ENCODE measurements at places on chromosomes 11 and 22. TPM values are rescaled to one million over a fixed set of nuclear protein-coding genes. Genes with fewer than 3 reads are reported as not detected.

DNA sequence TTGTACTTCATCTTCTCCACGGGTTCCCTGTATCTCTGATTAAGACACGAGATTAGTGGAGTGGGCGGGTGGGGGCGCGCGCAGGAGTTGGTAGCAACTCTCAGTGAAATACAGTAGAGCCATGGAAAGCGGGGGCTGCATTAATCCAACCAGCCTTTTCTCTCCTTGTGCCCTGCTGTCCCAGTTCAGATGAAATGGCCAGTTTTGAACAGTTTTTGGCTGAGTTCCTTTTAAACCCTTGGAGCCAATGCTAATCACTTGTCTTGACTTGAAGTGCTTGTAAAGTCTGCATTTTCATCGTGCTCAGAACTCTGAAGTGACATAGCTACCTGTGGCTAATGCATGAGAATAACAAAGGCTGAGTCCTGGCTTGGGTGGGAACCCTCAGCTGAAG is 734 bp upstream of the TMEM123 start:
- no peak for DNase-seq

DNA sequence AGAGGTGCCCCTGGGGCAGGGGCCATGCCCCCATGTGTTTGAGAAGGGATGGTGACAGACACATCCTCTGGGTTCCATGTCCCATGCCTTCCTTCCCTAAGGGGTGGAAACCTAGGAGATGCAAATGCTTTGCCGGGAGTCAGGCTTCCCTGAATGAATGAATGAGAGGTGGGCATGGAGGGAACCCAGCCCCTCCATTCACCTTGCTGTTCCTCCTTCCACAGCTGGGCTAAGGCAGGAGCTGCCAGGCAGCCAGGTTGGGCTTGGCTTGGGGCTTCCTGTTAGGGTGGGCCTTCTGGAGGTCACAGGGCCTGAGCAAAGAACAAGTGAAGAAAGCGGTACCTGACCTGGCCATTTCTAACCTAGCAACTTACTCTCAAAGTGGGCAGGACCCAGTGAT is 926 bp downstream of the POU2F3 start:
- no peak for DNase-seq

- peak; percentile 87 for DNase-seq
Observed at GRCh38 chr11:57515332-57516060, at the start of gene SLC43A1. Gene SLC43A1 (minus strand): TSS chr11:57515702. CDS start chr11:57514111, 1,591 bp downstream.

- DNase-seq, result no peak
Observed at GRCh38 chr11:73531386-73531785, 66.5 kb downstream of the FAM168A start.

GRCh38 chr11:3840870-3841425 is at the start of gene RHOG:
Gene RHOG (minus strand): TSS chr11:3840959. CDS start chr11:3828138, 12,821 bp downstream.
- DNase-seq, result peak; percentile 95

The APOBEC3B gene
- total RNA-seq, result 1.4 TPM

- DNase-seq, result no peak
Observed at GRCh38 chr22:39956932-39957664, 3.1 kb upstream of the TMA7B start.

The YPEL4 gene
- 0.33 TPM for total RNA-seq

DNA sequence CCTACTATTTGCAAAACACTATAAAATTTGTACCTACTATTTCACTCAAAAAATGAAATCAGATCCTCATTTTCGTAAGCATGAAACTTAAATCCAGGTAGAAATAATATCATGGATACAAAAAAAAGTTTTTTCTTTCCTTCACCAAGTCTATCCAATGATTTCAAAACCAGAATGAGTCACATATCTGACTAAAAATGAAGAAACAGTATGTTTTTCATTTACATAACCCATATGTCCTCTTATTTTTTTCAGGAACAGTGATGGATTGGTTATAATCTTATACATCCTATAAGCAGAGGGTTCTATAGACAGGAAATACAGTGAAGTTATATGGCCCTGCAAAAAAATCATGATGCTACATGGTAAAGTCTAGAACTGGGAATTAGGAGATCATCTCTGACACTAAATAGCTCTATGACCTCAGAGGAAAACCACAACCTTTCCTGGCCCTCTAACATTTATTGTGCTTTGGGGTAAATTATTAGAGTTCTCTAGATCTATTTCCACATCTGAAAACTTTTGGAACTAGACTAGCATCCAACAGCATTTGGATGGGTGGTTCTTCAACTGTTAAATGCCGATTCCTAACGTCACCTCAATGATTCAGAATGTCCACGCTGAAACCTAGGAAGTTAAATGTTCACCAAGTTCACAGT is 10.9 kb downstream of the MTMR2 start:
- DNase-seq, result no peak

GRCh38 chr22:29351042-29351441 is 35.5 kb upstream of the RASL10A start:
- no peak for DNase-seq

DNA sequence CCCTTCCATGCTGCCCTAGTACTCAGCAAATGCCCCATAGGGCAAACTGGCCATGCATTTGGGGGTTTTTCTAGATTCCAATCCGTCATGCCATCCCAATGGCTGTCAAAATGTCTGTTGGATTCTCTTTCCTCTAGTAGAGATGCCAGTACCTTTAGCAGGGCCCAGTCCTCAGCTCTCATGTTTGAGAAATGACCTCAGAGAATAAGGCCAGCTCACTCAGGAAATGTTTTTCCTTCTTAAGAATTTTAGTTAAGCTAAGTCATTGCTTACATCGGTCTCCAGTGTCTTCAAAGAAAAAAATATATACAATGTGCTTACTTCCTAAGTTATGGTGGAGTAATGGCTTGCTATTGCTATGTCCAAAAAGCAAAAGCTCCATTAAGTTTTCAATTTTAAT is 14.1 kb upstream of the ALKBH3 start:
- DNase-seq, result no peak

The KCNK4 gene
- total RNA-seq, result not detected

The CLDN5 gene
- total RNA-seq, result 12.8 TPM

The DSCAML1 gene
- total RNA-seq, result 1.2 TPM

The SEC14L6 gene
- total RNA-seq, result 0.17 TPM

- DNase-seq, result no peak
Observed at GRCh38 chr11:102513869-102514268, 16.7 kb downstream of the MMP7 start.

DNA sequence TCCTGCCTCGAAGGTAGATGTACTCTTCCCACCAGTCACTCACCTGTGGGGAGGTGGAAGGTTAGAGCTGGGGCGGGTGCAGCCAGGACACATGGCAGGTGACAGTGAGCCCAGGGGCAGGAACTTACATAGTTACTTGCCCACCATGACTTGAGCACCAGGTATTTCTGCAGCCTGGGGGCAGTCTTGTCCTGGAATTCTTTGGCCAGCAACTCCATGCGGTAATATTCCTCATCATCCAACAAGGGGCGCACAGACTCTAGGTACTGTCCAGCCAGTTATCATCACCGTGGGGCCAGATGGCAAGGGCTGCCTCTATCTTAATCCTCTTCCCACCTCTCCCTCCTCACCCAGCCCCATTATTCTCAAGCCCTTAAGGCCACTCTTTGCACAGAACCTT is 2.2 kb downstream of the CPT1B start:
- no peak for DNase-seq

DNA sequence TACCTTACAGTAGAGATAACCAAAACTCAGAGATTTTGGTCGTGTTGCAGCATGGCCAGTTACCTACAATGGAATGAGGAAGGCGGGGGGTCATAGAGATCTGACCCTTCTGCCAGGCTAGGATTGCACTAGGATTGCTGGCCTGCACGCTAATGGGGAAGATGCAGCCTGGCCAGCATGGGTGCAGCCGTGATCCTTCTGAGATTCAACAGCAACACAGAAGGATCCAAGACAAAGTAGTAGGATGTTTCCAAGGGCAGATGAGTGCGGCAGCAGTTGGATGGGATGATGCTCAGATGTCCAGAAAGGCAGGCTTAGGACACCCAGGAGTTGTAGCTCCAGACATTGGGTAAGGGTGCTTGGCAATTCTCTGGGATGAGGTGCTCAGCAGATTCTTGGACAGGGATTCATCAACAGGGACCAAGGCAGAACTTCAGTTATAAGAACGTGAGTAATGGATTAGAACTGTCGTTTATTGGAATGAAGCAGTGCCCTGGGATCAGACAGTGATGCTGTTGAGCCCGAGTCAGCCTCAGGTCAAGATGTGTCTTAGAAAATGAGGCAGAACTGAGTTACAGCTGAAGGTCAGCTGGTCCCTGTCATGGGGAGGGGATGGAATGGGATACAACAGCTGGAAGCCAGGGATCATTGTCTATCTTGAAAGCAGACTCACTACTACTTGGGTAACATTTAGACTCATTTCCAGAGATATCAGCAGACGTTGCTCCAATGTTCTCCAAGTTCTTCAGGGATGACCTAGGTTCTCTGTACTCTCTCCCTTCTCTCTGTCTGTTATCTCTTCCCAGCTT is 71.0 kb downstream of the PARVA start:
- no peak for DNase-seq

GRCh38 chr11:73059915-73060314 is 82.2 kb downstream of the FCHSD2 start:
- DNase-seq, result no peak

GRCh38 chr11:6544921-6545850 is 48.1 kb downstream of the DNHD1 start:
- no peak for DNase-seq

DNA sequence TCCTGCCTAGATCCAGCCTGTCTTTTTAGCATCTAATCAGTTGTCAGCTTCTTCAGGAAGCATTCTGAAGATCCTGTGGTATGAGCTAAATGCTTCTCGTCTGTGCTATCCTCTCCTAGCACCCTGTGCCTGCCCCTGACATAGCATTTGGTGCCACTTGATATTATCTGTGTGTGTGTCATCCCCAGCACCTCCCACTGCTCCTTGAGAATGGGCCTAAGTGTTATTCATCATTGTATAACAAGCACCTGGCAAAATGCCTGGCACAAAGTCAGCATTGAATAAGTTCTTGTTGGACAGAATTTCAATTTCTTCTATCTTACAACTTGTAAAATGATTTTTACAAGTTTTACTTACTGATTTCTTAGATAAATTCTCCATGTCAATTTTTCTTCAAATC is 28.1 kb upstream of the OLFML1 start:
- no peak for DNase-seq

The MMP11 gene
- 9.3 TPM for total RNA-seq

The FLRT1 gene
- total RNA-seq, result 1.6 TPM

DNA sequence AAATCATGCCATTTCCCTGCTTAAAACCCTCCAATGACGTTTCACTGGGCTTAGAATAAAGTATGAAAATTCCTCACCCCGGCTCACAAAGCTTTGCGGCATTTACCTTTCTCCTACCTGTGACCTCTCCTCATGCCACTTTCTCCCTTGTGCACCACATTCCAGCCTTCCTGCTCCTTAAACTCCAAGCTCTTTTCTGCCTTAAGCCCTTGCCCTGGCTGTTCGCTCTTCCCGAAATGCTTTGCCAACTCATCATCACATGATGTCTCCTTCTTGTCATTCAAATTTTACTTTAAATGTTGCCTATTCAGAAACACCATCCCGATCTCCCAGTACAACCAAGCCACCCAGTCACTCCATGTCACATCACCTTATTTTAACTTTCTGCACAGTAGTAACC is 2.0 kb downstream of the PLEKHA7 start:
- DNase-seq, result no peak

GRCh38 chr11:33542921-33543320 is 157.7 kb downstream of the C11orf91 start:
- peak; percentile 46 for DNase-seq

DNA sequence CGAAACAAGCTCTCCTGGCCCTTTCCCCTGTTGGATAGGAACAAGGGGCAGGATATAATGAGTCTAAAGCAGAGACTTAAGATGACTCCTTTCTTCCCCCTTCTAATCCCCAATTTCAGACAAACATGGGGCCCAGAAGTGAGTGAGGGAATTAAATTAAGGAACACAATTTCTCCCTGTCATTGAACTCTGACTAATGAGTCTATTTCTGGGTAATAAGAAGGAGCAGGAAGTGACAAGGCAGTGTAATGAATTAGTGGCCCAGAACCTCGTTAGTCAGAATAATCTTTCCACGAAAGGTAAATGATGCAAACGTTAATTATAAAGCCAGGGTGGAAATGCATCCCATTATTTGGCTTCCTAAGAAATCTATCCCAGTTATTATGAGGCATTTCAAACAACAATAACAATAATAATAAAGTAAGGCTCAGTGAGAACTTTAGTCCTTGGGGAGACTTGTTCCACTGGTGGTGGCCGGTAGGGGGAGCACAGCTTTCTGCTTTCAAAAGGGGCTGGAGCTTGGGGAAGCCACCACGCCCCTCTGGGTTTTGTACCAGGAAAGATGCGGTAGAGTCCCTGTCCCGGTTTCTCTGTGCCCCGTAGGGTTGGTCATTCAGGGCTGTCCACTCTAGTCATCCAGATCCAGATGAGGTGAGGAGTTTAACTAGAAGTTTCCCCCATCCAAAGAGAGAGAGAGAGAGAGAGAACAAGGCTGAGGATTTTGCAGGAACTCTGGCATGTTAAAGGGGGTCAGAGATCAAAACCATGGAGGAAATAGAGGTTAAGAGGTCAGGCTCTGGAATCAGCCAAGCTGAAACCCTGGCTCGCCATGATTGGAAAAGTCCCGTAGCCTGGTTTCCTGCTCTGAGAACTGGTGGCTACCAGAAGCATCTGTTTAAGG is 298.3 kb downstream of the NTM start:
- peak; percentile 62 for DNase-seq

The C11orf91 gene
- total RNA-seq, result not detected

- DNase-seq, result no peak
Observed at GRCh38 chr22:19222242-19223005, 43.9 kb upstream of the SLC25A1 start.

The NAALAD2 gene
- 1.0 TPM for total RNA-seq

- DNase-seq, result no peak
Observed at GRCh38 chr22:39928536-39929520, 27.9 kb downstream of the GRAP2 start.

DNA sequence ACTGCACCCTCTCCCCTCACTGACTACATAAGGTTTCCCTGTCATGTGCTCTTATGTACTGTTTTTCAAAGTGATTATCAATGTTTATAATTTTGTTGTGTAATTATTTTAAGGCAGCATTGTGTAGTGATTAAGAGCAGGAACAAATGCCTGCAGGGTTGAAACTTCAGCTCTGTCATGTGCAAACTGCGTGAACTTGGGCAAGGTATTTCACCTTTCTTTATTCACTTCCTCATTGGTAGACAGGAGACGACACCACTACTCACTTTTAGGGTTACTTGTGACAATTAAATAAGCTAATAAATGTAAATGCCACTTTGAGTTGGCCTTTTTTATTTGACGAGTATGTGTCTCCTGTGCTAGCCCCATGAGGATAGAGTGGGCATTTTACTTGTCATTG is 86.5 kb upstream of the E2F8 start:
- no peak for DNase-seq

DNA sequence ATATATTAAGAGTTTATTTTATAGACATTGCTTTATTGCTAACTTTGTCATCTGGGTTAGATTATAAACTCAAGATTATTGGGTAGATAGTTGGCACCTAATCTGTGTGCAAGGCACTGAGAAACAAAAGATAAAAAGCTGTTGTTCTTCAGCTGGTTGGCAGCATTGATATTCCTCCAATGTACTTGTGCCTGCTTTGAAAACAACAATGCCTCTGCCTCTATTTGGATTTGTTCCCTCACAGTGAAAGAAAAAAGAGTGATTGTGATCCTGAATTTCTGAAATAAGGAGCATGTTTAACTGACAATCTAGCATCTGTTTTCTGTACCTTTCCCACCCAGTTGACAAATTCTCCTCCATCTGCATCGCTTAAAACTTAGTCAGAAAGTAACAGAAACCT is 98.3 kb downstream of the TYR start:
- DNase-seq, result no peak

The ABCC8 gene
- 3.7 TPM for total RNA-seq

The TMPRSS4 gene
- total RNA-seq, result not detected

- no peak for DNase-seq
Observed at GRCh38 chr11:43697679-43698078, 17.1 kb downstream of the HSD17B12 start.

GRCh38 chr22:45504373-45505341 is 2.0 kb downstream of the FBLN1 start:
- DNase-seq, result peak; percentile 91

The THY1 gene
- total RNA-seq, result 2.9 TPM

Measured in right cardiac atrium (tissue), 5 donors.